ENCODE measurements at places on chromosomes 13 and 19. TPM values are rescaled to one million over a fixed set of nuclear protein-coding genes. Genes with fewer than 3 reads are reported as not detected.

Gene EMP3
- total RNA-seq, result 149 TPM

Gene PSG3
- total RNA-seq, result not detected

Gene CDX2
- 0.07 TPM for total RNA-seq

Gene LGI4
- not detected for total RNA-seq

Gene CLDND2
- total RNA-seq, result not detected

Gene ZNF77
- 5.0 TPM for total RNA-seq

Gene KIR3DL2
- total RNA-seq, result not detected

Gene ZNF99
- total RNA-seq, result not detected

Gene MCEMP1
- not detected for total RNA-seq

Gene RINL
- 8.2 TPM for total RNA-seq

Gene KLF1
- not detected for total RNA-seq

Gene PSG6
- total RNA-seq, result not detected

Gene TEX101
- total RNA-seq, result not detected

Gene ZBTB32
- not detected for total RNA-seq

Gene RFPL4A
- total RNA-seq, result not detected

Gene KLK14
- not detected for total RNA-seq

Gene SERTAD3
- 38.3 TPM for total RNA-seq

Gene GZMM
- total RNA-seq, result not detected

Gene PSG11
- total RNA-seq, result not detected

Gene CLEC17A
- total RNA-seq, result not detected

Gene SIGLEC5
- total RNA-seq, result not detected

Gene EBI3
- not detected for total RNA-seq

Gene CACNA1A
- 0.56 TPM for total RNA-seq

Gene ANGPTL4
- 46.7 TPM for total RNA-seq

Gene NXNL1
- total RNA-seq, result not detected

Gene AXL
- 355 TPM for total RNA-seq

Gene ATP8A2
- not detected for total RNA-seq

Gene KCTD12
- 14.9 TPM for total RNA-seq

Measured in MG63 (cell line).